A549 treated with CpdA at 1 μM for 4 hours (cell line): ENCODE measurements at places on chromosomes 1 and 21. TPM values are rescaled to one million over a fixed set of nuclear protein-coding genes. Genes with fewer than 3 reads are reported as not detected.

The TNFRSF8 gene
- total RNA-seq = 0.07 to 0.10 TPM (median 0.09 TPM) in 4 of 5 replicates, not detected in the other

The CHI3L2 gene
- 0.25 to 0.54 TPM (median 0.38 TPM) in 4 of 5 replicates, not detected in the other for total RNA-seq

The TRAF3IP3 gene
- total RNA-seq = not detected in 5 replicates

The HES2 gene
- total RNA-seq = 2.3 to 3.5 TPM (median 3.0 TPM) in 5 replicates

The SNRPE gene
- total RNA-seq = 162 to 258 TPM (median 252 TPM) in 5 replicates

The GPR37L1 gene
- total RNA-seq = 0.13 to 0.20 TPM (median 0.17 TPM) in 5 replicates

The CD2 gene
- total RNA-seq = not detected in 5 replicates

The C1QC gene
- total RNA-seq = not detected in 5 replicates

The NADK gene
- total RNA-seq = 33.0 to 39.7 TPM (median 34.1 TPM) in 5 replicates

The NUP210L gene
- total RNA-seq = not detected in 5 replicates

The OR10Z1 gene
- total RNA-seq = not detected in 5 replicates

The ECM1 gene
- total RNA-seq = 1.8 to 2.6 TPM (median 2.2 TPM) in 5 replicates

The NBPF6 gene
- total RNA-seq = not detected in 5 replicates

The STYXL2 gene
- total RNA-seq = not detected in 5 replicates

The CFHR3 gene
- 0.09 to 0.23 TPM (median 0.13 TPM) in 4 of 5 replicates, not detected in the other for total RNA-seq

The TMPRSS2 gene
- total RNA-seq = 0.02 to 0.13 TPM (median 0.09 TPM) in 3 of 5 replicates, not detected in the others

The SPATA17 gene
- 1.8 to 3.2 TPM (median 2.6 TPM) in 5 replicates for total RNA-seq

The CD1E gene
- not detected in 5 replicates for total RNA-seq

The GPR25 gene
- not detected in 5 replicates for total RNA-seq

The ETV3L gene
- not detected in 5 replicates for total RNA-seq

The FALEC gene
- total RNA-seq = 0.18 to 0.39 TPM in 2 of 5 replicates, not detected in the others

The C1orf116 gene
- 2.6 to 3.5 TPM (median 2.9 TPM) in 5 replicates for total RNA-seq

The HES5 gene
- total RNA-seq = not detected in 5 replicates

The HPCAL4 gene
- 0.24 to 0.41 TPM (median 0.29 TPM) in 5 replicates for total RNA-seq

The ABCG1 gene
- total RNA-seq = 1.8 to 2.9 TPM (median 2.0 TPM) in 5 replicates

The PTAFR gene
- 0.25 to 0.57 TPM (median 0.33 TPM) in 5 replicates for total RNA-seq
